ENCODE measurements at places on chromosomes 5 and 9.

GRCh38 chr5:75051217-75051751, 1.1 kb downstream of the GCNT4 start:
- peak; percentile 62 for DNase-seq

- DNase-seq = no peak
These were observed 102.5 kb downstream of the TLE4 start for GRCh38 chr9:79674052-79674777.

DNA sequence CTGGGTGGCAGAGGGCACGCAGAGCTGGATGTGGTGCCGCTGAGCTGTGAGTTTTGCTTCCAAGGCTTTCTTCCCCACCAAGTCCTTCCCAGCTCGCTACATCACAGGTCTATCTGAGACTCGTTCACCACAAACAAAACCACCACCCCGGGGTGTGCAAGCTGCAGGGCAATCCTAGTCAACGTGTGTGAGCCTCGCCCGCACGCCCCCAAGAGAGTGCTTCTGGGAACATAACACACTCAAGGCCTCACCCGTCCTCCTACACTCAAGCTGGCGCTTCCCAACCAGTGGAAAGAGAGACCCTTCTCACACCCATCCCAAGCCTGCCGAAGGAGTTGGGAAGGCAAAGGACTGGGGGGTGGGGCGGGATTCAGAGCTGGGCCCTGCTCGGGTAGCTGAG, 10.6 kb downstream of the SNAPC4 start:
- no peak for DNase-seq

DNA sequence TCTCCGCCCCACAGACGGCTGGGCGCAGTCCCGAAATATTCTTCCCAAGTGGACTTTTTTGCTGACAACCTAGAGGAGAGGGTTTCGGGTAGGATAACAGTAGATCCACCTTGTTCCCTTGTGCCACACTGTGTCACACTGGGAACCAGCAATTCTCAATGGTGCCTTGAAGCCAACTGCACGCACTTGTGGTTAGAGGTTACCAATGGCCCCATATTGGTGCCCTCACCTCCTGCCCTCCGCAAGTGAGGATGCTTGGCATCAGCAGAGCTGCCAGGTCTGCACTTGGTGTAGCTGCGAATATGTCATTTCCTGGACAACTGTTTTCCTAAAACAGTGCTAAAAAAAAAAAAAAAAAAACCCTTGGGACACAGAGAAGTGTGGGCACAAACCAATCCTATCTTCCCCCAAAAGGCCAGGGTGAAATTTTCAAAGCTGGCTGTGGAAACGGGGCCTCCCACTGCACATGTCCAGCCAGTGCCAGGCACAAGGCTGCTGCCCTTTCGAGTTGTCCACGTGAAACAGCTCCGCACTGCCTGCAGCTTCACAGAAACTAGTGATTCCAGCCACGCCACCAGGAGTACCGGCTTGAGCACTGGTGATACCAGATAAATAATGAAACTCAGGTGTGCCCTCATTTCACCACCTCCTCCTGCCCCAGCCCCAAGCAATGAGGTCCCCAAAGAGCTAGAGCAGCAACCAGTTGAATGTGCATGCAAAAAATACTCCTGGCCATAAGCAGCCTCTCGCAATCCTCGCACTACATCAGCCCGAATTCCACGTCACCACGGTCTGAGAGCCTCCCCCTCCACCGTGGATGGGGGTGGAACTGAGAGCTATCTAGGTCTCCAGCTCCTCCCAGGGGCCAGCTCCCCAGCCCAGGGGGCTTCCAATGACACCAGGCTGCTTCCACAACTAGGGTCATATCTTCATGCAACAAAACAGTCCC, 51.2 kb downstream of the USP20 start:
- peak; percentile 43 for DNase-seq

DNA sequence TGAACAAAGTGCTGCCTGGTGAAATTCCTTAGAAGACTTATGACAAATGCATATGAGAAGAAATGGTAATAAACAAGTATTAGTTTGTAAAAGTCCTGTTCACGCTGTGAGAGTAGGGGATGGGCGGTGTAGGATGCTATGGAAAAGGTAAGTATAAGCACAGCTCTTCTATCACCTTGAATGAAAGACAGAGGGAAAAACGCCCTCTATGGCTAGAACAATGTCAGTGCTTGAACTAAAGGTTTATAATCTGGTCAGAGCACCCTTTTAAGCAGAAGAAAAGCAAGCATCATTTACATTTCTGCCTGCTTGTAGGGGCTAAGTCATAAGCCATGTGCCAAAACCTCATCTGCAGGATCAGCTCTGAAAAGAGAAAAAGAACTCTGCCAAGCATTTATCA, 115.2 kb downstream of the LHFPL2 start:
- DNase-seq = no peak

GRCh38 chr5:110478895-110479294, 247.6 kb downstream of the TMEM232 start:
- DNase-seq = no peak

DNA sequence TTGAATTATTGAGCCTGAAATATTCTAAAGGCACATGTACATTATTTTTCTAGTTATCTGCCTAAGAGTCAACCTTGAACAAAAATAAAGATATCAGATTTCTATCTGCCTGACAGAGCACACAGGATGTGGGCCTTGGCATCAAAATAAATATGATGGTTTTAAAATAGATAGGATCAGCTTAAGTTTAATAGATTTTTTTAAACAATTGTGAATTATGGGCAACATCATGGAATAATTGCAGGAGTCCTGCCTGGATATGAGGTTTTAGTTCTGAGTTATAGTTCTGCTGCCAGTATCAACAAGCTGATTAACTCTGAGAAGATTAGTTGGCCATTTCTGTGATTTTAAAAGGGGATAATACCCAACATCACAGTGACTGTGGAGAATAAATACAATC, 107.0 kb upstream of the PCA3 start:
- no peak for DNase-seq

- peak; percentile 60 for DNase-seq
These were observed 38.6 kb upstream of the CEMIP2 start for GRCh38 chr9:71806901-71807307.

DNA sequence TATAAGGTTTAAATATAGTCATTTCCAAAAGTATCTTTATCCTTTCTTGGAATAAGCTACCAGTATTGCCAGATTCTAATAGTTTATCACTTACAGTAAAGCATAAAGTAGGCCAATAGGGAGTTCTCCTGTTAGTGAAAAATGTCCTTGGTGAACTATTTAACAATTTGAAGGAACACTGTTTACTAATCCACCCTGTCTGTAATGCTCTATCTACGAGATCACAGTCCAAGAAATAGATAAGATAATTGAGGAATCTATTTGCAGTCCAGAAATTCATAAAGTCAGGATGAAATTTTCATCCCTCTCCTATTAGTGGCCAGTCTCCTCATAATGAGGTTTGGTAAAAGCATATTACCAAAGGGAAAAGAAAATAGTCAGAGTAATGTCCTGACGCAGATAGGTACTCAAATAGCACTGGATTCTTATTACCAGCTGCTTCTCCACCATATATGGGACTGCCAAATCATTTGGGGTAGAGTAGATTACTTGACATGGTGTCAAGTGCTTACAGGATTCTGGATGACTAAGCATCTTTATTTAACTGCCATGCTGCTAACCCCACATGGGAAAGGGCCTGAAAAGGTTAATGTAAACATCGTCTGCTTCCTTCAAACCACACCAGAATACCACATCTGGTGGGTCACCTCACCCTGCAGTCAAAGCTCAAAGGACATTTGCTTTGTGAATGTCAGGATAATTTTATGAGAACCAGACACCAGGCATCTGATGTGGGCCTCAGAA, 808.1 kb downstream of the EFNA5 start:
- no peak for DNase-seq

GRCh38 chr9:91148306-91148705, 213.4 kb downstream of the AUH start:
- no peak for DNase-seq

DNA sequence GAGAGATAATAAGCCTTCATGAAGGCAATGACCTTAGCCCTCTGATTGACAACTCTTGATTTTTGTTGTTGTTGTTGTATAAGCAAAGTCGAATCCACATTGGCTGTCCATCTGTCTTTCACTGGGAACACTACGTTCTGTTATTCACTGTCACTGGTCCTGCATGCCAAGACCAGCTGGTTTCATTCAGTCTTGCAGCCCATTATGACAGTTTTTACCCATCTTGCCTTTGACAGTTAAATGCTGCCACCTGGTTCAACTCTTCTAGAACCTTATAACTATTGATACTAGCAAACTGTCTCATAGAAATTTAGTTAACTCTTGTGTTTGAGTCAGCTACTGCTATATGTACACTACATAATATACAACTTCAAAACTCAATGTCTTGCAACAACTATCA, 382.3 kb upstream of the CDH10 start:
- no peak for DNase-seq

DNA sequence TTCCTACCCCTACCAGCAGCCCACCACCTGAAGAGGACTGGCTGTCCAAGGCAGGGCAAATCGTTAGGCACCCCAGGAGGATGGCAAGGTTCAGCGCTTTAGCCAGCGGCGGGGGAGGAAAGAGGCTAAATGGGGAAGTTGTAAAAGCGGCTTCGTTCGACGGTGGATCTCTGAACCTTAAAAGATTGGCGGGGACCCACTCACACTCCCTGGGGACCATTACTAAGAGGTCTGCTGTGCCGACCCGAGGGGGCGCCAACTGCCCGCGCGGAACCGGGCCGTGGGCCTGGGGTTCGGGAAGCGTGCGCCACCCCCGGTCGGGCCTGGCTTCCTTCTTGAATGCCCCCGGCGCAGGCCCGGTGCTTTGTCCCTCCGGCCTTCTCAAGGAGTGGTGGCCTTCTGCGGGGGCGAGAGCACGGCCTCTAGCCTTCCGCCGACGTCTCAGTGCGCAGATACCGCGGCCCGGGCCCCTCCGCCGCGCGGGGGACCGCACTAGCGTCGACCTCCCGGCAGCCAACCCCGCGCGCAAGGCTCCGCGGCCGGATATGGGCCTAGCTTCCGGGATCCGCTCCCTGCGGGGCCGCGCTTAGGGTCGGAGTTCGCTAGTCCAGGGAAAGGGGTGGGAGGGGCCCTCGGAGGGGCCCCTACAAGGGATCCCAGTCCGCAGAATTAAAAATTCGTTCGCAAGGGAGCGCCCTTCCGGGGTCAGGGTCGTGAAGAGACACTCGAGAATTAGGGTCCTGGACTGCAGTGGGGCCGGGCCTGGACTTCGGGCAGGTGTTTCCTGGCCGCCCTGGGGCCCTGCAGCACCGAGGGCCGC, 10.5 kb downstream of the NR2F1-AS1 start:
- no peak for DNase-seq

GRCh38 chr9:137757613-137758029, 120.0 kb upstream of the CACNA1B start:
- DNase-seq = no peak

DNA sequence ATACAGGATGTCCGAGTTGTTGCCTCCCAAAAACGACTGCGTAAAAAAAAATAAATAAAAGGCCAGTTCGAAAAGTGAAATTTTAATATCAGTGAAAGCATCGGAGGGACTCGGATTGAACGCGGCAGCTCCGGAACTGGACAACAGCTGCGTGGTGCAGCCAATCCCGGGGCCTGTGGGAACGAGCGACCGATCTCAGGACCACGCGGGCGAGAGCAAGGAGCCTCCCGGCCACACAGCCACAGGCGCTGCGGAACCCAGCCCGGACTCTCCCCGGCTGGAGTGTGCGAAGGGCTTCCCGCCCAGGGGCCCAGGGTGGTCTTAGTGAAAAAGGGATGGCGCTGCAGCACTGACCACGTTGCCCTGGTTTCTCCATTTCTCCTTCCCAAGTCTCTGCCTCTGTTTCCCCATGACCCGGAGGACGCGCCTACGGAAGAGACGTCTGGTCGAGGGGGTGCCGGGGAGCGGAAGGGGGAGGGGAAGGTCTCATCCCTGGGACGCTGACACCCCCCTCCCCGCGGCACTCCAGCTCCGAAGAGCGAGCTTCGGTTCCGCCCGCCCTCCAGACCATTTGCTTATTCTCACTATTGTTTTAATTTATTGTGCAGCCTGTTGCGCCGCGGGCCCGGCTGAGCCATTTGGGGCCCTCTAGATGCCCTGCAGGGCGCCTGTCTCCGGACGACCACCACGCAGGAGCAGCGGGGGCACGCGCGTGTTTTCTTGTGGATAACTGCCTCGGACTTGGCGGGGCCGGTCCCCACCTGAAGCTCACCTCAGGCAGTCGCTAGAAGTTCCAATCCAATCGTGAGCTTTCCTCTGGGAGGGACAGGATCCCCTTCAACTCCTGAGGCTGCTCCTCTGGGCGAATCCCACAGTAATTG, 303.0 kb downstream of the PARP8 start:
- no peak for DNase-seq

- no peak for DNase-seq
These were observed 44.4 kb downstream of the ANKRD31 start for GRCh38 chr5:75192264-75192663.

DNA sequence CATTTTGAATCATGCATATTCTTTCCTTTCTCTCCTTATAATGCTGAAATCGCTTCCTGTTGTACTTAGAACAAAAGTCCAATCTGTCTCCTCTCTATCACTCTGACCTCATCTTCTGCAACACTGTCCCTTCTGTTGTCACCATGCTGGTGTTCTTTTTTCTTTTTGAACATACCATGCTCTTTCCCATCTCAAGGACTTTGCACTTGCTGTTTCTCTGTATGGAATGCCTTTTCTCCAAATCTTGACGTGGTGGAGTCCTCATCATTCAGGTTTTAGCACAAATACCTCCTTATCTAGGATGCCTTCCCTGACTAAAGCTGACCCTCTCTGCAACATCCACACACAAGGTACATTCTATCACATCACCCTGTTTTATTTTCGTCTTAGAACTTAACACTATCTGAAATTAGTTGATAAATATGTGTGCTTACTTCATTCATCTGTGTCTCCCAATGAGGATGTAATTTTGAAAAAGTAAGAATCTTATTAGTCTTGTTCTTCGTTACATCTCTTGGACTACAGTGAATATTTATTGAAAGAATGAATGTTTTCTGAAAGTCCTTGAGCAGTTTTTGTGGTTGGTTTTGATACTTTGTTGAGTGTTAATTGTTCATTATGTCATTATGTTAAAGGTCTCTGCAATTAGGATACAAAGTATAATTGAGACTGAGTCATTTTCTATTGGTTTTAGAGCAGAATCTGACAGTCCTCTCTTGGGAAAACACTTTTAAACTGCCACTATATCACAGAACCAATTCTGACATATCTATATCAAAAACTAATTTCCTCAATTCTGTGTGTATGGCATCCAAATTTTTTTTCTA, 145.3 kb upstream of the RASA1 start:
- DNase-seq = no peak

GRCh38 chr5:58462154-58462553, 2.3 kb upstream of the PLK2 start:
- DNase-seq = peak; percentile 34

GRCh38 chr5:172688349-172689217, 47.5 kb downstream of the NEURL1B start:
- no peak for DNase-seq

DNA sequence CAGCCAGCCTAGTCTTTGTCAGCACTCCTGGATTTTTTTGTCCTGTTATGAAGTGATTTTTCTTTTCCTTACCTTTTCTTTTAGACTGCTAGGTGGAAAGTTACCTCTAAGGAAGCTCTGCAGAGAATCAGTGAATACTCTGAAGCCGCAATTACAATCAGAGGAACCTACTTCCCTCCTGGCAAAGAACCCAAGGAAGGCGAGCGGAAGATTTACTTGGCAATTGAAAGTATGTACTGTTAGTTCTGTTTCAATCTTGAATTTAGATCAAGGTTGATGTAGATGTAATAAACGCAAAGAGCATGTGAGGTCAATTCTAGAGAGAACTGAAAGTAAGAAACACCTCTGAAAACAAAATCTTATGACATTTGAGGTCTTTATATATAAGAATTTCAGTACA, 27.0 kb upstream of the C5orf24 start:
- no peak for DNase-seq

All from left colon (tissue), 2 donors.